Stimulated activated CD4-positive, alpha-beta T cell treated with anti-CD3 and anti-CD28 coated beads, Interleukin-15, amount 100 ng/mL, for 1 hour (primary cell): ENCODE measurements at places on chromosomes 5 and 9.

DNA sequence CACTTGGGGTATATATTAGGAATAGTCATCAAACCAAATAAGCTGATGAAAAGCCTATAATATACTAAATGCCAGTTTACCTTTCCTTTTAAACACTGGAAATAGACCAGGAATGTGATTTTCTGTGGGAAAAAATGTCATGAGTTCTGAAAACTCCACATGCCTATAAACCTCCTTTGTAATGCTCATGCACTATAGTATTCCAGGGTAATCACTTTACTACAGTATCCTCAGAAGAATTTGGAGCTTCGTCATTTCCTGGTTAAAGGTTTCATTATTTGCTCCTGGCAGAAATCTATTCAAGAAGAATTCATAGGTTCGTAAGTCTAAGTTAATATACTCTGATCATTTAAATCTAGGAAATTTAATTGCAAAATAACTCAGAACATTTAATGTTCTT lies 1076.7 kb upstream of the DMAC1 start:
- DNase-seq = no peak

DNA sequence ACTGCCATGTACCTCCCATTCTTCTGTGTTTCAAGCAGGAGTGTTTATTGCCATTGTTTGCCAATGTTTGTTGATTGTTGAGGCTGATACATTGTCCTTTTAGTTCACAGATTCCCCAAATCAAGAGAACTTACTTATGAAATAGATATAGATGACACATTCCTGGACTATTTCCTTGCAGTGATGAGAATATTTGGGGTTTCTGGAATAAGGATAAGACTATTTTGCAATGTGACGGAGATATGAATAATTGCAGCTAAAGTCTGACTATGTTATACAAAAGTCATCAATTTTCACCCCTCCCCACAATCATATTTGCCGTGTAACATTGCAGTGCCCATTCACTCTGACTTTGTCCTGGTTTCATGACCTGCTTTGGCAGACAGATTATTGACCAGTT lies 460.8 kb downstream of the CDH10 start:
- DNase-seq = no peak

DNA sequence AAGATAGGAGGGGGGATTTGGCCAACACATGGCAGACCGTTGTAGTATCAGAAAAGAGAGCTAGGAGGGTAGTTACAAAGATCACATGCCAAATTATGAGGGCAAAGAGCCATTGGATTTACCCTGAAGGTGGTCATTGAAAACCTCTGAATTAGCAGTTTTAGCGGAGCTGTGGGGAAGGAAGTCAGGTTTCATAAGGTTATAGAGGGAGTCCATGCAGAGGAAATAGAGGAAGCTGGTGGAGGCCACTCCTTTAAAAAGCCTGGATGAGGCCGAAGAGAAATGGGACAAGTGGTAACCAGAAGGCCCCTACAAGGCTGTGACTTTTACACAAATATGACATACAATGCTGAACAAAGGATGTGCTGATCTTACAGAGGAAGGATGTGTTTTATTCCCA lies 13.2 kb downstream of the DOCK8 start:
- DNase-seq = no peak

GRCh38 chr9:73148447-73148937 lies 3.2 kb upstream of the ANXA1 start:
- no peak for DNase-seq

GRCh38 chr5:56534102-56534829 lies 281.1 kb upstream of the MAP3K1 start:
- DNase-seq = peak; percentile 10

DNA sequence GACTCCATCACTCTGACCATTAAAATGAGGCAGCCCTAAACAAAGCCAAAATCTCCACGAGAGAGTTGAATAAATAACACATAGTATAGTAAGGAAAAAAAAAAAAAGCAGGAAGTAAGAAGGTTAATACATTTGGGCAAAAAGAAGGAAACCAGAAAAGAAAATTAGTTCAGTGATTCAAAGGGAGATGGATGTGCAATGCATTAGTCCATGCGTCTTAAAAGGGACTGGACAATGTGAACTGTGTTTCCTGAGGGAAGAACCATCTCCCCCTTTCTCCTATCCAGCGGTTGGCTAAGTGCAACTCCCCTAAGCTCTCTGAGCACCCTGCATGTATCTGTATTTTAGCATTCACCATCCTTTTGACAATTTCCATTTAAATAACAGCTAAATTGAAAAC lies 1.4 kb downstream of the ANKRA2 start:
- no peak for DNase-seq

DNA sequence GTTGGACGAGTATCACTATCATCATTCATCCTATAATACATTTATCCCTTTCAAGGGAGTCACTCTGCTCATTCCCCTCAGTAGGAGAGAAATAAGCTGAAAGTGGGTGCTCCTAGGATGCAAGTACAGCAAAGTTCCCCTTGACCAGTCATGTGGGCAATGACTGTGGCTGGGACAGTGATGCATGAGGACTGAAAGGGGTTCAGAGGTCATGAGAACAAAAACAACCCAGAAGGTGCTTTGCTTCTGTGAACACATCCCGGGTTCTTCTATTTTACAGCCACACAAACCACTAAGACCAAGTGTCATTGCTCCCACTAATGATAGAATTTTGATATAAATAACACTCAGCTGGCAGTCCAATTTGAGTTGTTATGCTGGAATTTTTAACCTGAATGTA lies 177.8 kb upstream of the ADCY2 start:
- no peak for DNase-seq

GRCh38 chr5:72328172-72328571 lies 8.0 kb downstream of the PTCD2 start:
- no peak for DNase-seq

GRCh38 chr9:99677281-99677680 lies 144.4 kb upstream of the NR4A3 start:
- no peak for DNase-seq

DNA sequence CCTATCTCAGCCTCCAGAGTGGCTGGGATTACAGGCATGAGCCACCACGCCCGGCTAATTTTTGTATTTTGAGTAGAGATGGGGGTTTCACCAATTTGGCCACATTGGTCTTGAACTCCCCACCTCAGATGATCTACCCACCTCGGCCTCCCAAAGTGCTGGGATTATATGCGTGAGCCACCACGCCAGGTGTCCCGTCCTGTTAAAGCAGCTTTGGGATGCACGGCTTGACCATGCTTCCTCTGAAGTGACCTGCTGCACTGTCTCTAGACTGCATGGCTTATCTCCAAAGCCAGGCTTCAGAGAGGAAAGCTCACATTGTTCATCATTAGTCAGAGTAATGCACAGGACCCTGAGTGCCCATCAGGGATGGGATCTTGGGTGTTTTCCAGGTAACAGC lies 45.4 kb downstream of the SEMA4D start:
- DNase-seq = no peak
